Stimulated activated CD4-positive, alpha-beta T cell treated with anti-CD3 and anti-CD28 coated beads, TNF-alpha, amount 100 ng/mL, for 1 hour (primary cell): ENCODE measurements at places on chromosomes 16 and 17.

- no peak for DNase-seq
Measured at GRCh38 chr16:47847220-47847970, 308.4 kb downstream of the ABCC12 start.

- DNase-seq: no peak
Measured at GRCh38 chr17:40548982-40549685, 16.1 kb downstream of the CCR7 start.

DNA sequence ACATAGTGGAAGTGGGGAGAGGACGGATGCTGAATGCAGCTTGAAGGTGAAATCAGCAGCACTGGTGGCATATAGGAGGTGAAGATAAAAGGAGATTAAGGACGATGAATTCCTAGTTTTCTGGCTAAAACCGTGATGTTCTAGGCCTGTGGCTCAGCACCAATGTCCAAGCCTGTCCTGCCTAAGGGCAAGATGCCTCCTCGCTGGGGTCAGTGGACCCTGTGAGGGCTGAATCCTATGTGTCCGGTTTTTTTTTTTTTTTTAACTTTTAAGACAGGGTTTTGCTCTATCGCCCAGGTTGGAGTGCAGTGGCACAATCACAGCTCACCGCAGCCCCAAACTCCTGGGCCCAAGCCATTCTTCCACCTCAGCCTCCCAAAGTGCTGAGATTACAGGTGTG, 12.8 kb downstream of the CPNE2 start:
- no peak for DNase-seq

DNA sequence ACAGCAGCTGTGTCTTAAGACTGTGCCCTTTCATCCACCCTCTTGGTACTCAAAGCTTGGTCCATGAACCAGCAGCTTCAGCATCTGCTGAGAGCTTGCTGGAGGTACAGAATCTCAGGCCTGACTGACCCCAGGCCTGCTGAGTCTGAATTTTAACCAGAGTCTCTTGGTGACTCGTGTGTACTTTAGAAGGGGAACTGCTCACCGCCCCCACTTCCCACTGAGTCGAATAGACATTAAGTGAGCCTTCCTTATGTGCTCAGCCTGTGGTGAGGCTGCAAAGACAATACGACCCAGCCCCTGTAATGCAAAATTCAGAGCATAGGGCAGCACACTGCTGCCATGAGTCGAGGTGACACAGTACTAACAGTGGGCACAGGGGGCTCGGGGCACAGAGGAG, 662.8 kb downstream of the WWOX start:
- no peak for DNase-seq

DNA sequence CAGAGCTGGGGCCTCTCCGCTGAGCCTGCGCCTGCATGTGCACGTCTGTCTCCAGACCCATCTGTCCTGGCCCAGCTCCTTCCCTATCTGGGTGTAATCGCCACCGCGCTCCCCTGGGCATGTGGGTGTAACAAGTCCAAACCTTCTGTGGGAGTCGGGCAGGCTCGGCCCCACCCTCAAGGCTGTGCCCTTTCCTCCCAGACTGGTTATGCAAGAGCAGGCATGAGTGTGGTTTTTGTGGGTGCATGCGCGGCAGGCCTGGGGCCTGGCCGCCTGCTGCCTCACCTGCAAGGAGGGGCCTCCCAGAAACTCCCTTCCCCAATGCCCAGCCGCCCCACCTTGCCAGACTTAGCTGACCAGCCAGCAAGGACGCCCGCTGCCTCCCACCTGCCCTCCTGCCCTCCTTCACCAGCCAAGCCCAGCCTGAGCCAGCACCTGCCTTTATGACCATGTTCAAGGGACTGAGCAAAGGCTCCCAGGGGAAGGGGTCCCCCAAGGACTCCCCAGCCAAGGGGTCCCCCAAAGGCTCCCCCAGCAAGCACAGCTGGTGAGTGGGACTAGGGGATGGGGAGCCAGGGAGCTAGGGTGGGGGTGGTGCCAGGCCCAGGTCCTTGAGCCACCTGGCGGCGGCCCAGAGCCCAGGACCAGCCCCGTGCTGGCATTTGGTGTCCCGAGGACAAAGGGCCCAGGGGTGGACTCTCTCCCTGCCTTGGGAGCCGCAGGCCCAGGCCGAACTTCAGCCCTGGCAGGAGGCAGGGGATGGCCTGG, at the start of gene EVPLL:
Gene EVPLL (plus strand): TSS at position 342 of the 768 bp plus-strand sequence. CDS start 3,160 bp downstream, outside the sequence.
- no peak for DNase-seq

DNA sequence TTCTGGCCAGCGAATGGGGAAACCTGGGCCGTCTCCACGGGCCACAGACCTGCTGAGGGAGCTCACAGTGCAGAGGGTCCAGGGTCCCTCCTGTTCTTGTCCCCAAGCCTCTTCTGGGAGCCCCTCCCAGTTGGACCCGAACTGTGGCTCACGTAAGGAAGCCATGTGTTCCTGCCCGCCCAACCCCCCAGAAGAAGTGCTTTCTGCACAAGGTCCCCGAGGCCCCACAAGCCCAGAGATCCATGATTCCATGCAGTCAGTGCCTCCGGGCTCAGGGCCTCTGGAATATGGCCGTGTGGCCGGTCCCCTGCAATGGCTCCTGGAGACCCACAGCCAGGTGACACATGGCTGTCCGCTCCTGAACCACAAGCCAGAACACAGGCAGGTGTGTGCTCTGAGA, 272.4 kb downstream of the C16orf95 start:
- no peak for DNase-seq
